Nasal cavity respiratory epithelium epithelial cell of viscerocranial mucosa (primary cell): ENCODE measurements at places on chromosomes 7 and 10. TPM values are rescaled to one million over a fixed set of nuclear protein-coding genes. Genes with fewer than 3 reads are reported as not detected.

Gene C10orf53
- not detected in 2 replicates for total RNA-seq

Gene TRIM50
- under 0.01 TPM in 1 of 2 replicates, not detected in the other for total RNA-seq

Gene CALCR
- not detected in 2 replicates for total RNA-seq

Gene NKX1-2
- 1.4 and 2.9 TPM in 2 replicates for total RNA-seq
